ENCODE measurements at places on chromosomes 6 and 20. TPM values are rescaled to one million over a fixed set of nuclear protein-coding genes. Genes with fewer than 3 reads are reported as not detected.

GGTLC1 gene
- total RNA-seq, result not detected

GRCh38 chr6:169963581-169964297, 212.3 kb downstream of the ERMARD start:
- DNase-seq, result no peak

- DNase-seq, result no peak
Observed at GRCh38 chr20:3696200-3696599, 14.4 kb upstream of the ADAM33 start.

- DNase-seq, result no peak
Observed at GRCh38 chr6:31538805-31539400, 2.9 kb downstream of the DDX39B start.

- no peak for DNase-seq
Observed at GRCh38 chr6:16136621-16137450, 8.0 kb downstream of the MYLIP start.

DNA sequence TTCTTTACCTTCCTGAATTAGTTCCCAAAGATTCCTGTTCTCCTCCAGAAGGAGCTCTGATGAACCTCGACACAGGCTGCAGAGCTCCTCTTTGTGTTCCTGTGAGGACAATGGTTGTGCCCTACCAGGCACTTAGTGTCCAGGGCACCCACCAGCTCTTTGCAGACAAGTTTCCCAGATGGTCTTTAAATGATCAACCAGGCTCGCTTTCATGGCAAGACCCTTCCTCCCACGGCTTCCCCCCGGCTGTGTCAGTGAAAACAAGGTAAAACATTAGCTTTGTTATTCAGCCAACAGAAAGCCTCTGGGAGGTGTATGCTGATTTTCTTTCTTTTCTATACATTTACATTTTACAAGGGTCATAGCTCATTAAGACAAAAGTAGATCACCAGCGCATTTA, 32.3 kb upstream of the CNKSR3 start:
- DNase-seq, result no peak

DNA sequence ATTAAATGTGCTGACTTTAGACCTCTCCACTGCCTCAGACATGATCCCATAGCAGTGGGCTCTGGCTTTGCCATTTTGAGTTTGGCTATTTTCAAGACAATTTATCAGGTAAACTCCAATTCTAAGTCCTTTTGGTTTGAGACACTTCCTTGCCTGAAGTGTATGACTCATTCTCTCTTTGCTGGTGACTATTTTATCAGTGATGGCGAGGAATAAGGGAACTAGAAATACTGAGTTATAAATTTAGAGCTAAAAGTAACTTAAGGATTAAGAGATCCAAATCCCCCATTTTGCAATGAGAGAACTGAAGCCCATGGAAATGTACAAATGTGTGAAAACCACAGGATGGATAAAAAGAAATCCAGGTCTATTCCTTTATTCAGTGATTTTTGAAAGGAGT, 30.9 kb upstream of the CD83 start:
- DNase-seq, result no peak

DNA sequence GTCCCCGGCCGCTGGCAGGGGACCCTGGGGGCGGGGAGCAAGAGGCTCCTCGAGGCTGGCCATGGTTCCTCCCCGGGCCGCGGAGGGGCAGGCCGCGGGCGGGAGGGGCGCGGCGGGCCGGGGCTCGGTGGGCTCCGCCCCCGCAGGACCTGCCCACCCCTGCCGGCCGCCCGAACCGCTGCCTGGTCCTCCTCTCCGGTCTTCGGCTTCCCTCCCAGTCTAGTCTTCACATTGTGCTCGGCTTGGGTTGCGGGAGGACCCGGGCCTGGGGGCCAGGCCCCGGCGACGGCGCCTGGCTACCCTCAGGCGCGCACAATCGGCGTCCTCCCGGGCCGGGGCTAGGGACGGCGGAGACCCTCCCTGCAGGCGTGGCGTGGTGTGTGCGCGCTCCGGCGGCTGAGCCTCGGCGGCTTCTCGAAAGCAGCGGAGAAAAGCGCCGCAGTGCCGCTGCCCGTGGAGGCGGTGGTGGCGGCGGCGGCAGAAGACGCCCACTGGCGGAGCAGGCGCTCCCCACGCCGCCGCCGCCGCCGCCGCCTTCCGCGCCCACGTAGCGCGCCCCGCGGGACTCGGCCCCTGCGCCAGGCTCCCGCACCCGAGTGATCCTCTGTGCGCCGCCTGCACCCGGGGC, at the start of gene PDE10A:
Gene PDE10A, minus strand, starts transcription at position 493 of the 628 bp plus-strand sequence. Its CDS starts 430 bp downstream, at position 63.
- DNase-seq, result no peak

DNA sequence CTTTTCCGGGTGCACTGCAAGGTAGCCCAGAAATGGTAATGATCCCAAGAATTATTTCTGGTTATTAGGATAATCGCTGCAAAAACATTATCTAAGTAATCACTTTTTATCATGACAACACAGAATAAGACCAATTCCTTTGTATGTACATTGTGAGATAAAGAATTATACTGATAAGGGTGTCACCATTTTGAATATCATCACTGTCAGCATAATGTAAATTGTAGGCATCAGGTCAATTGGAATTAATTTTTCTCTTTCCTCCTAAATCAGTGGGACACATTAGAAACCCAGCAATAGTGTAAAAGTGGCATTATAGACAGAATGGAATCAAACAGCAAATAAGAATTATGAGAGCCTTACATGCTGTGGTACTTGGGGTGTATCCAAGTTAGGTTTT, 183.1 kb upstream of the SCGN start:
- no peak for DNase-seq

All from left colon (tissue), 2 donors.